CMK (cell line): ENCODE measurements at places on chromosomes 2 and 18.

GRCh38 chr2:54574860-54575247 lies 118.7 kb downstream of the SPTBN1 start:
- DNase-seq = no peak

- DNase-seq = no peak
Measured at GRCh38 chr2:190877436-190877835, 3.2 kb upstream of the GLS start.

GRCh38 chr2:30464544-30465170 lies 17.6 kb downstream of the LCLAT1 start:
- no peak for DNase-seq

GRCh38 chr18:59810735-59811520 lies 88.9 kb upstream of the PMAIP1 start:
- no peak for DNase-seq

DNA sequence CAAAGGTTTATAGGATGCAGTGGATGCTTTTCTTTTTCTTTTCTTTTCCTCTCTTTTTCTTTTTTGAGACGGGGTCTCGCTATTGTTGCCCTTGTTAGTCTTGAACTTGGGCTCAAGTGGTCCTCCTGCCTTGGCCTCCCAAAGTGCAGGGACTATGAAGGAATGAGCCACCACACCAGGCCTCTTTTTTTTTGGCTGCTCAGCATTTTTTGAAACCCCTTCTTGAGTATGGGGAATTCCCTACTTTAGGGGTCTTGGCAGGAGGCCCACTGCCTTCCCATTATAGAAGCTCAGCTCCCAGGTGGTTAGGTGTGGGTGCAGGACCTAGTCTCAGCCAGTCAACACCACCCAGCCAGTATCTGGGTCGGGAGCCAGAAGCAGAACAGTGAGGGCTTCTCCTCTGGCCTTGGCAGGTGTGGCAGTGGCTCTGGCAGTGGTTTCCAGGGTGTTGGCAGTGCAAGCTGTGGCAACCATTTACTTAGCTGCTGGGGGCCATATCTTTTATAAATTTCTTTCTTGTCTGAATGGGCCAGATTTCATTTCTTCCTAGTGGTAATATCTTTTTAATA lies 51.4 kb upstream of the ACYP2 start:
- no peak for DNase-seq

GRCh38 chr2:100419915-100420314 lies 2.4 kb upstream of the CHST10 start:
- no peak for DNase-seq

DNA sequence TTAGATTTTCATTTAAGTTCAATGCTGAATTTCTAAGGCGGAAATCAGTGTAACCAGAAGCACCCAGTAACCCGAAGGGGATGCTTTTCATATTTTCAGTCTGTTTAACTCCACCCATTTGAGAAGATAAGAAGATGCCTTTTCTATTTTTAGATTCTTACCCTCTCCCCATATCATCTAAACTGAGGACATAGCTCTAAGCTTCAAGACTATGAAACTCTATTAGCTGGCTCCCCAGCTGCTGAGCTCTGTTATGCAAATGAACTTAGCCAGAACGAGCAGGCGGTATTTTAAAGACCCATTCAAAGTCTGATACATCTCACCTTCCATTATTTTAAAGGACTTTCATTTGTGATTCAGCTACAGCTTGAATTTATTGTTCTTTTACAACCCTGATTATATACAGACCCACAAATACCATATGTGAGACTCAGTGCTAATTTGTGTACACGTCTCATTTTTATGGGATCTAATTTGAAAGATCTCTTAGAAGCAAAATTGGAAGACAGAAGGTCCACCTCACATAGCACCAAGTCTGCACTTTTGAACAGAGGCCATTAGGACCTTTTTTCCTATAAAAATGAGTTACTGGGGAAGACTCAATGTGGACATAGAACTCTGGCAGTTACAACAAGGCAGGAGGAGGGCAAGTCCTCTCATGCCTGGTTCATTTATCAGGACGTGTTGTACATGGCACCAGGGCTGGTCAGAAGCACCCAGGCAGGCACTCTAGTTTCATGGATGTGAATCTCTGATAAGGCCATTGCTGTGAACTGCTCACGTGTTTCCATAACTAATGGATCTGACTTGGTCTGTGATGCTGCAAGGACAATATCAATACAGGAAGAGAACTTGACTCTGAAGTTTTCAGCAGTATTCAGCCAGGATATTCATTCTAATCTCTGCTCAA lies 16.3 kb downstream of the CDC42EP3 start:
- DNase-seq = no peak

DNA sequence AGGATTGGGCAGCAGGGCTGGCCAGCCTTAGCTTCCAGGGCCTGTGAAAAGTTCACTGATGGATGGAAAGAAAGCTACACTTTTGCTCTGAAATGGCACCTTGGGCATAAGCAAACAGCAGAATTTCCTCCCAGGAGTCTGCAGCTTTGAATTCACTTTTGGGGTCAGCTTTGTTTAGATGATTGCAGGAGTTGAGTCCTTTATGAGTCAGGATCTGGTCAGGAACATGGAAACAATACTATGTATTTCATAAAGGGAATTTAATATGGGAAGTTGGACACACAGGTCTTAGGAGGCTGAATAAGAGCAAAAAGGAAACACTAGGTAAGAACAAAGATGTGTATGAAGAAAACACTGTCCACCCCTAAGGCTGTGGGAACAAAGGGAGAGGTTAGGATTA lies 345.3 kb downstream of the TSN start:
- no peak for DNase-seq

- DNase-seq = no peak
Measured at GRCh38 chr2:207704078-207704477, 7.4 kb upstream of the CCNYL1 start.

DNA sequence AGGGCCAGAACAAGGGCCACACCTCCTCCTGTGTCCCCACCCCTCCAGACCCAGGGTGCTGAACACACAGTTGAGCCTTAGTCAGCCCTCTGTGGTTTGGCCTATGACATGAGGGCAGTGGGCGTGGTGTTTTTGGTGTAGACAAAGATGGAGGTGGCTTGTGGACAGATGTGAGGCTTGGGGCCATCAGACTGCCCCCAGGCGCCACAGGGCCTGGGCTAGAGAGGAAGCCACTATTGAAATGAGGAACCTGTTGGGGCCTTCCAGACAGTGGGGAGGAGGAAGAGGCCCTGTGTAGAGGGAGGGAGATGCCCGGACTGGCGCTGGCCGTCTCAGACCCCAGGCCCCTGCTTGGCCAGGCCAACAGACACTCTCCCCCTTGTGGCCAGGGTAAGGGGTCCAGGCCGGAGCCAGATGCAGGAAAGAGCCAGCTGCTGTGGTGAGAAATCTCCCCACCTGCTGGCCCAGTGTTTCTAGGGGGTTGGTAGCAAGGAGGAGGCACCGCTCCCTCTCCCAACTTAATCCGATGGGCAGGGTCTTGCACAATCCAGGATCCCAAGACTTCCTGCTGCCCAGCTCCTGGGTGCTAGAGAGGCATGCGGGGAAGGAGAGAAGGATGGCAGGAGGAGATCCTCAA lies 53.8 kb downstream of the SMAD7 start:
- DNase-seq = peak; percentile 85

DNA sequence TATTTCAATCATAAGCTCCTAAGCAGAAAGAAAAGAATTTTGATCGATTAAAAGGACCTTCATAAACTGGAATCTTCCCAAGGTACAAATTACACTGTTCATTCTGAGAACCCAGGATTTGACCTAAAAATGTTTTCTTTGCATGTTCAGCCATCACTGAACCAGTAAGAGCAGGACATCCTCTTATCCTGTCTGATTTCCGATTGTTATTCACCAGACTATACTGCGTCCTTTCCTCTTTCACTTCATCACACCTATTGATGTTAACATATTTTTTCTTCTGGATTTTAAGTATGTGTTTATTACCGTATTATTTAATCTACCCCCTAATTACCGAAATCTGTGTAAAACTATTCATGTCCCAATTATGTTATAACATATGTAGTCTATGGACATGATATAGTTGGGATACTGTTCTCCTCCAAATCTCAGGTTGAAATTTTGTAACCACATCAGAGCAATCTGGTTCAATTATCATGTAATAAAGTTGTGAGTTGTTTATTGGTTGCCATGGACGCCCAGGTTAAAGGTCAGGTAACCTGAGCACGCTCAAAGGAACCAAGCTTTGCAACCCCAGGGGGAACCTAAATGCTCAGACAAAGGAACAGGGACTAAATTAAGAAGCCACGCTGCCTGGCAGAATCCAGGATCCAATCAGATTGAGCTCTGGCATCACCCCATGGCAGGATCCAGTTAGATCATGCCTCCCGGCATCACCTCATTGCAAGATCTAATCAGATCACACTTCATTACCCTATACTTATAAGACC lies 11.6 kb upstream of the TBC1D8 start:
- no peak for DNase-seq

GRCh38 chr2:11159574-11160170 lies 4.4 kb downstream of the SLC66A3 start:
- DNase-seq = no peak

DNA sequence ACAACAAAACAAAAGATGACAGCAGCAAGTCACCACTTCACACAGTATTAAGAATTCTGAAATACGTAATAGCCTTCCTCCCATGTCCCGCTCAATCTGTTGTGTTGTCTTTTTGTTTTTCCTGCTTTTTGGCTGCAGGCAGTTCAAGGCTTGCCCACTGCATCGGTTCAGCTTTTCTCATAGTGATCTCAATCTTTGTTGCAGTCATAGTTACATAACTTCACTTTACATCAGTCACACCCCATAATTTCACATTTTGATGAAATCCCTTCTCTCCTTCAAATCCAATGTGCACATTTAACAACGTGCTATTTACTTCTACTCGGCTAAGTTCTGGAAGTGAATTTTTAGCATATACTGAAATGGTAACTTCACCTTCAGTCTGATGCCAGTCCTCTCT lies 33.8 kb upstream of the HAAO start:
- no peak for DNase-seq

GRCh38 chr2:227783404-227784138 lies 30.1 kb upstream of the CCL20 start:
- no peak for DNase-seq

DNA sequence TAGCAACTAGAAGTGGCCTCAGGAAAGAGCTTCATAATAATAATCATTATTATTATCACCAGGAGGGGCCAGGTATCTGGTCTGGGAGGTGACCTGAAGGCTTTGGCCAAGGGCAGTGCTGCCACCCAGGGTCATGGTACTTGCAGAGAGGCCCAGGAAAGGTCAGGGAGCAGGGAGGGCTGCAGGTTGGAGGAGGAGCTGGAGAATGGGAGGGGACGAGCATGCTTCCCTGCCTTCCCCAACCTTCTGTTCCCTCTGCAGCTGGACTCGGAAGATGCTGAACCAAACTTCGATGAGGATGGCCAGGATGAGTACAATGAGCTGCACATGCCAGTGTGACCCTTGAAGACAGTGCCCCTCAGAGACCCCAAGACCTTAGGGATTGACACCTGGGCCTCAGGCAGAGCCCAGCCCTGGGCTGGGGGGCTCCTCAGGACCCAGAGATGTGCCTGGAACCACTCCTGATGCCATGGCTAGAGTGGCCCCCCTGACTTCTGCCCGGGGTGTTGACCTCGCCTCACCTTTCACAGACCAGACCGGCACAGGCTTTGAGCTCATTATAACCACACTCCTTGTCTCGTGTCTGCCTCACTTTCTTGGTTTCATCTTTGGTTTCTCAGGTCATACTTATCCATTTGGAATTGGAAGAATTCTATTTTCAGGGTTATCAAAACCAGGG lies 14.1 kb downstream of the SLC4A3 start:
- DNase-seq = no peak

DNA sequence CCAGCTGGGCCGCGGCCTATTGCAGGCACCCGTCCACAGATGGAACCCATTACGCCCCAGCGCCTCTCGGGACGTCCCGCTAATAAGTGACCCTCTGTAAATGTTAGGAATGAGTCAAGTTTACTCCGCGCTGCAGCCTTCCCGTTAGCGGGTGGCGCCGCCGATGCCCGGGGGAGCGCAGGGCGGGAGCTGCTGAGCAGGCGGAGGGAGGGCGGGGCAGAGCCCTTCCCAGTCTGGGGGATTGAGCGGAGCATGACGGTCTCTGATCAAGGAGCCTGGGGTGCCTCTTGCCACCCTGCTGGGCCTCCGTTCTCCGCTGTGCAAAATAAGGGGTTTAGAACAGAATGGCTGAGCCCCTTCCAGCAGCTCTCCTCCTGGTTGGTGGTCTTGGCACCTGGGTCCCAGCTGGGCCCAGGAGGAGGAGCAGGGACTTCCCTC lies 10.5 kb downstream of the CROCC2 start:
- no peak for DNase-seq

- DNase-seq = no peak
Measured at GRCh38 chr2:202115479-202115971, 42.5 kb downstream of the KIAA2012 start.

- no peak for DNase-seq
Measured at GRCh38 chr2:100603948-100604633, 41.3 kb downstream of the PDCL3 start.

GRCh38 chr2:238467792-238468191 lies 41.1 kb downstream of the ASB1 start:
- no peak for DNase-seq

DNA sequence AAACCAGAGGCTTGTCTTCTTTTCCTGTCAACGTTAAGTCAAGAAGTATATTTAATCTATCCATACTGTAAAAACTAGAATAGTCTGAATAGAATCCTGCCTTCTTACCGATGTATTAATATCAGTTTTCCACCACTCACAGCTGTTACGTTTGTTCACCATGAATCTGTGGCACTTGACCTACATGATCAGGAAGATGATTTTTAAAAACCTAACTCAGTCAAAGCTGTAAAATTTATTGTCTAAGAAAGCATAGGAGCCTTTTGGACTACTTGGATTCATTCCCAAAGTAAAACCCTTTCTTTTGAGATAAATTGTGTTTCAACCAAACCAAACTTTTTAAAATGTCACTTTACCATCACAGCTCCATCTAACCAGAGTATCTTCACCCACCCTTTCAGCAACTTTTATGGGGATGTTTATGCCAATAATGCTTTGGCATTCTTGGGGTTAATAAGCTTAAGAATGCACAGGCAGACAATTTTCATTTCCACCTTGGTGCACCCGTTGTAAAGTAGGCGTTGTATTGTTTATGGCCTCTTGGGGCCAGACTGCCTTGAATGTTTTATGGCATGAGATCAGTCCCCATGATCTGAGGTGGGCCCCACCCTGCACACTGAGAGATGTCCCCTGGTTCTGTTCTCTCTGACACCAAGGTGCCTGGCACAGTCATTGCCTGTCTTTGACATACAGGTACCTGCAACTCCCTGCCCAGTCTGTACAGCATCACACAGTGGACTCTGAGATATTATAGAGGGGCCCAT lies 176.2 kb upstream of the EPAS1 start:
- no peak for DNase-seq

- no peak for DNase-seq
Measured at GRCh38 chr2:152594792-152595191, 122.5 kb downstream of the PRPF40A start.
